Activated T-cell treated with anti-CD3 and anti-CD28 coated beads, Interleukin-2, amount 50 U/mL, for 72 hours (primary cell): ENCODE measurements at places on chromosomes 2 and 18.

DNA sequence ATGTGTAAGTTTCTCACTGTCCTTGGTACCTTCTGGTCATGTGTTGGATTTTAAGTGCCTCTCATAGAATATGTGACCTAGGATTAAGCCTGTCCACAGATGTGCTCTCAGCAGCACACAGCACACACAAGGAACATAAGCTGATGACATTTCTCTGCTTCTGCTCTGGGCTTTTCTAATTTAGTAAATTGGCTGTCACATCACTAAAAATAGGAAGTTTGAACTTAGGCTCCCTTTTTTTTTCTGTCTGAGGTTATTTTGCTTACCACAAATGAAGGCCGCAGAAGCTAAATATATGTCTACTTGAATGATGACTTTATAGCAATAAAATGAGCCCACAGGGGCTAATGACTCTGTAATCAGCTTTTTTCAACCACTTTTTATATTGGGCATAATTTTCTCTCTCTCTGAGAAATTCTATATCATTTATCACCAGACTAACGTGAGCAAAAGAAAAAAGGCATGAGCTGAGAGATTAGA is 150.2 kb upstream of the KLHL14 start:
- no peaks in the 10 kb centered on the region for H3K36me3 ChIP-seq
- no peak for DNase-seq
- no peaks in the 10 kb centered on the region for H3K4me1 ChIP-seq
- H3K4me3 ChIP-seq = no peak overlapping the region
- H3K27ac ChIP-seq = no peak overlapping the region

DNA sequence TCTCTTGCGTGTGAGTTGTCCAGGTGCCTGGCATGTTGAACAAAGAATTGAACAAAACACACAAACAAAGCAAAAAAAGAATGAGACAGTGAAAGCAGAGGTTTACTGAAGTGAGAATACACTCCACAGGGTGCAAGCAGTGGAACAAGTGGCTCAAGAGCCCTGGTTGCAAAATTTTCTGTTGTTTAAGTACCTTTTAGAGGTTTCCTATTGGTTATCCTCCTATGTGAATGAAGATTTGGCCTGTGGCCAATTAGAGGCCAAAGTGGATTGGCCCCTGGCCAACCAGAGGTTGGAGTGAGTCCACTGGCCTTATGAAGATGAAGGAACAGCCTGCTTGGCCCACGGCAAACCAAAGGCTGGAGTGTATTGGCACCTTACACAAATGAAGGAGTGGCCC is 1188.5 kb upstream of the NRXN1 start:
- H3K4me1 ChIP-seq = no peaks in the 10 kb centered on the region
- no peak overlapping the region for H3K27ac ChIP-seq
- no peaks in the 10 kb centered on the region for H3K27me3 ChIP-seq
- H3K4me3 ChIP-seq = no peak overlapping the region

DNA sequence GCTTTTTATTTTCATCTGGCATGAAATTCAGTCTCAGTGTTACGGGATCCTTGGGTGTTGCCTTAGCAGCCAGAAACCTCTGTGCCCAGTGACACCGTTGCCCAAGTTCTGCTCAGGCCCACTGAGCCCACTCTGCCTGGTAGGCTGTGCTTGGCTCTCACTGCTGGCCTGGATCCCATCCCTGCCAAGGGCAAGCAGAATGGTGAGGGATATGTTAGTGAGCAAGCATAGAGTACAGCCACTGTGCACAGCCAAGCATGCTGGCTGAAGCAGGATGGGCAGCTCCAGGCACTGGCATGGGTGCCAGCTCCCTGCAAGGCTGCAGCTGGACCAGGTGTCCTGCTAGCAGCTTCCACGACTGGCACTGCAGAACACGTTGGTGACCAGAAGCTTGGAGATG is 194.7 kb upstream of the TFPI start:
- H3K4me1 ChIP-seq = no peaks in the 10 kb centered on the region
- no peak for DNase-seq
- H3K27ac ChIP-seq = no peak overlapping the region
- H3K36me3 ChIP-seq = no peaks in the 10 kb centered on the region
- no peak overlapping the region for H3K4me3 ChIP-seq

- no peaks in the 10 kb centered on the region for H3K27me3 ChIP-seq
- no peak overlapping the region for H3K27ac ChIP-seq
- H3K4me3 ChIP-seq = no peak overlapping the region
- no peaks in the 10 kb centered on the region for H3K4me1 ChIP-seq
- DNase-seq = no peak
These were observed 151.4 kb downstream of the TNS1 start for GRCh38 chr2:217851191-217852020.

DNA sequence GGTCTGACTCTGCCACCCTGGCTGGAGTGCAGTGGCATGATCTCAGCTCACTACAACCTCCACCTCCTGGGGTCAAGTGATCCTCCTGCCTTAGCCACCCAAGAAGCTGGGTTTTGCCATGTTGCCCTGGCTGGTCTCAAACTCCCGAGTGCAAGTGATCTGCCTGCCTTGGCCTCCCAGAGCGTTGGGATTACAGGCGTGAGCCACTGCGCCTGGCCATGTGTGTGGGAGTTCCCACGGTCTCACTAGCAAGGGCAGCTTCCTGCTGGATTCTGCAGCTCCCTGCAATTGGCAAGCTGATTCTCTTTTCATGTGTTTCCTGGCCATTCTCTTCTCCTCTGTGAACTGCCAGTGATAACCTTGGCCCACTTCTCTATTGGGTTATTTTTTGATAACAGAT is 84.0 kb downstream of the USP40 start:
- H3K4me3 ChIP-seq = no peak overlapping the region
- H3K27ac ChIP-seq = no peak overlapping the region
- no peak for DNase-seq
- H3K36me3 ChIP-seq = no peaks in the 10 kb centered on the region
- no peaks in the 10 kb centered on the region for H3K4me1 ChIP-seq
- H3K27me3 ChIP-seq = no peaks in the 10 kb centered on the region

DNA sequence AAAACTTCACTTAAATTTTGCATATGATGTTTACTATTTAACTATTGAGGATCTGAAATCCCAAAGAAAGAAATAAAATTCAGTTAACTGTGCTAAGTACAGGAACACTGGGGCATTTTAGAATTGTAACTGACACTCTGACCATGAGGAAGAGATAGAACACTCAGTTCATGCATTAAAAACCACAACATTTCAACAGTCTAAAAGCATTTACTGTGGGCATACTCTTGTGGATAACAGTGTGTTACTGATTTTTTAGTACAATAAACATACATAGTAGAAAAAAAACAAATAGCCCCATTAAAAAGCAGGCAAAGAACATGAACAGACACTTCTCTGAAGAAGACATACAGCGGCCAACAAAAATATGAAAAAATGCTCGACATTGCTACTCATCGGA is 1122.7 kb upstream of the PIK3C3 start:
- H3K27me3 ChIP-seq = no peaks in the 10 kb centered on the region
- H3K4me3 ChIP-seq = no peak overlapping the region
- no peak overlapping the region for H3K27ac ChIP-seq
- DNase-seq = no peak
- H3K36me3 ChIP-seq = peaks cover 2% of the 10 kb centered on the region
- no peaks in the 10 kb centered on the region for H3K4me1 ChIP-seq

GRCh38 chr2:5227062-5227699 is 465.0 kb upstream of the SOX11 start:
- H3K36me3 ChIP-seq = no peaks in the 10 kb centered on the region
- H3K27ac ChIP-seq = no peak overlapping the region
- no peak overlapping the region for H3K4me3 ChIP-seq
- DNase-seq = no peak
- H3K4me1 ChIP-seq = no peaks in the 10 kb centered on the region

DNA sequence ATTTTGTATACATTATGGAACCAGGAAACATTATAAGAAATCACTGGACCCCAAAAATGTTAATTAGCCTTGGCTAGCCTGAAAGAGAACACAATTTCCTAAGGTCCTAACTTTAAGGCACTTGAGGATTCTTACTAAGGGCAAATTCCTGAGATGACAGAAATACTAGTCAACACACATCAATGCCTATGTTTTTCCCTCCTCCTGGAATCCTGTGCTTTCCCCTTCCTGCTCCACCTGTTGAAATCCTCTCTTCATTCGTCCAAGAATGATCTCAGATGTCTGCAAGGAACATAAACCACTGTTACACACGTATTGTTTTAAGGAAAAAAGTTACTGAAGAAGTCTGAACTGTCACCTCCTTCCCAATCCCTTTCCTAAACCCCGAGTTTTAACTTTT is 21.2 kb upstream of the DARS1 start:
- H3K4me3 ChIP-seq = no peak overlapping the region
- H3K4me1 ChIP-seq = peaks cover 45% of the 10 kb centered on the region
- no peak for DNase-seq

DNA sequence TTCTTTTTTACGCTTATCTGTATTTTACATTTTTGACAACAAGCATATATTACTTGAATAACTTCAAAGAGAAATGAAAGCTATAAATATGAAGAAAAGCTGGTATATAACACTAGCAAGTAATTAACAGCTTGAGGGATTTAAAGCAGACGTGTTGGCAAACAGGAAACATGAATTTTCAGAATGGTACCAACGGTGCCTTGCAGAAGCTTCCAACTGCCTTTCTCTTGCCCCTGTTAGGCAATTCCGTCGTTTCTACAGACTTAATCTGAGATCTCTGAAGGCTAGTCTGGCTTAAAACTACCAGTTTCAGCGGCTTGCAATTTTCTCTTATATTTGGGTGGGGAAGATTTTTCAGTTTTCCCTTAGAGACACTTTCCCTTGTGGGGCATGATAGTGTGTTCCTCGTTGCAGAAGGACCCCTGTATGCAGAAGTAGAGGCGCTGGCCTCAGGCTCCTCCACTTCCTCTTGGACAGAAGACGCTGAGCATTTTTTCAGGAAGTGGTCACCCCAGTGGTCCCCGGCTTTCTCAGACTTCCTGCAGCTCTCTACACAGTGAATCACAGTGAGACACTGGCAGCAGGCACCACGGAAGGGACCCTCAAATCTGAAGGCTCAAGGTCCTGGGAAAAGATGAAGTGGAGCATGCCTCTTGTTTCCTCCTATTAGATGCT is 56.2 kb upstream of the SLC16A14 start:
- no peak for DNase-seq
- H3K27ac ChIP-seq = no peak overlapping the region
- H3K4me3 ChIP-seq = peak overlapping the region; percentile 51
- peaks cover 16% of the 10 kb centered on the region for H3K4me1 ChIP-seq

- H3K36me3 ChIP-seq = no peaks in the 10 kb centered on the region
- no peak overlapping the region for H3K27ac ChIP-seq
- no peak overlapping the region for H3K4me3 ChIP-seq
- peaks cover 3% of the 10 kb centered on the region for H3K4me1 ChIP-seq
- DNase-seq = no peak
These were observed 61.9 kb upstream of the HK2 start for GRCh38 chr2:74772046-74772445.

DNA sequence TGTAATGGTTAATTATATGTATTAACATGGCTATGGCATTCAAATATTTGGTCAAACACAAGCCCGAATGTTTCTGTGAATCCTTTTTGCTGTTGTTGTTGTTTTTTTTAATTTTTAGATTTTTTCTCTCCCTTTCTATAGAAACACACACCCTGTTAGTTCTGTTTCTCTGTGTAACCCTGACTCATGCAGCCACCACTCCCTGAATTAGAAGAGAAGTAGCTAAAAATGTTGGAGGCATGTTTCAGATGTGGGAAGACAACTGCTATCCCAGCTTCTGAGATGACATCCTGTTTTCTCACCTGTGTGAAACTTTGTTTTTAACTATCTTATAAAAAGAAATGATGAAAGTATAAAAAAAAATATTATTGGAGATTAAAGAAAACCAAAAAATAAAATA is 219.6 kb upstream of the RGPD4 start:
- no peaks in the 10 kb centered on the region for H3K36me3 ChIP-seq
- H3K27ac ChIP-seq = no peak overlapping the region
- DNase-seq = no peak
- no peak overlapping the region for H3K4me3 ChIP-seq
- H3K27me3 ChIP-seq = no peaks in the 10 kb centered on the region
- H3K4me1 ChIP-seq = no peaks in the 10 kb centered on the region

DNA sequence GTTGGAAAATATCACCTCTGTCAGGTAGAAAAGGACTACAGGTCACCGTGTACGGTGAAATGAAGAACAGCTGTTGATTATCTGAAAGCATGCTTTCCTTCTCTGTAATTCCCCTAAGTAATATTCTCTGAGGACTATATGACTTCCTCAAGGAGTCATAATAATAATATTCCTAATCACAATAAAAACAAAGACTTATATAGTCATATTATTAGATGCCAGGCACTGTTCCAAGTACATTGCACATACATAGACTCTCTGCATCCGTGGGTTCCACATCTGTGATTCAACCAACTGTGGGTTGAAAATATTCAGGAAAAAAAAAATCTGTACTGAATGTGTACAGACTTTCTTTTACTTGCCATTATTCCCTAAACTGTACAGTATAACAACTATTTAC is 512.4 kb upstream of the ID2 start:
- no peak overlapping the region for H3K27ac ChIP-seq
- H3K4me3 ChIP-seq = no peak overlapping the region
- DNase-seq = no peak
- no peaks in the 10 kb centered on the region for H3K36me3 ChIP-seq
- peaks cover 9% of the 10 kb centered on the region for H3K4me1 ChIP-seq
- H3K27me3 ChIP-seq = peaks cover 8% of the 10 kb centered on the region

GRCh38 chr2:44285174-44285573 is 9.9 kb downstream of the SLC3A1 start:
- no peaks in the 10 kb centered on the region for H3K36me3 ChIP-seq
- H3K27ac ChIP-seq = no peak overlapping the region
- no peaks in the 10 kb centered on the region for H3K27me3 ChIP-seq
- H3K4me3 ChIP-seq = no peak overlapping the region
- DNase-seq = no peak
- H3K4me1 ChIP-seq = no peaks in the 10 kb centered on the region

GRCh38 chr2:100960688-100961087 is 41.4 kb upstream of the RPL31 start:
- no peak overlapping the region for H3K4me3 ChIP-seq
- H3K27me3 ChIP-seq = no peaks in the 10 kb centered on the region
- peaks cover 8% of the 10 kb centered on the region for H3K4me1 ChIP-seq
- DNase-seq = no peak
- no peaks in the 10 kb centered on the region for H3K36me3 ChIP-seq

DNA sequence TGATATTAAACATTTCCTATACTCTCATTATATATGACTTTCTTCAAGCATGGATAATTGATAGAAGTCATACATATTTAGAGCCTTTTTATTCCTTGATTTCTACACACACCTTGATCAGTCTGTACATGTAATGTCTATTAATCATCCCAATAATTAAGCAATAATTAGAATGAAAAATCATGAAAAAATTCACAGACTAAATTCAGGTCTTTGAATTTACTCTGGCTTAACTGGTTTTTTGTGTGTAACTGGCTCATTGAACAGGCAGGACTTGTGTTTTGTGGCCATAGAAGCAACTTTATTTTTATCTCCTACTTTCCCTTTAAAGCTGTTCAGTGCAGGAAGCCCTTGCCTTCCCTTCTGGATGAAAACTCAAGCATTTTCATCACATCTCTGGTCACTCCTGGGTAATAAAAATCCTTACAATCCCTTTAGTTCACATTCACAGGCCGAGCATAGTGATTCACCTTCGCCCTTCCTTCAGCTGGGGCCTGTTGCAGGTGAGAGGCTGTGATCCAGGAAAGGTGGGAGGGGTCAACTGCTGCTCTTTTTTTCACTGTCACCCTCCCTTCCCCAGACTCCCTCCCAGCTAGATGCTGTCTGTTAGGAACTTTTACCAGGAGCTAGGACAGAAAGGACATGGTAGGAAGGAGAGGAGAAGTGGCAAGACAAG is 58.0 kb upstream of the ITSN2 start:
- no peak overlapping the region for H3K4me3 ChIP-seq
- no peak for DNase-seq
- no peak overlapping the region for H3K27ac ChIP-seq
